ENCODE measurements at places on chromosomes 1 and 21. TPM values are rescaled to one million over a fixed set of nuclear protein-coding genes. Genes with fewer than 3 reads are reported as not detected.
A peak's percentile ranks its signal among the peaks of the same experiment; 100 is the strongest.

The SPRR1B gene
- polyA plus RNA-seq = 0.23 TPM

The KLF17 gene
- polyA plus RNA-seq = not detected

The LCE6A gene
- not detected for polyA plus RNA-seq

The PDC gene
- not detected for polyA plus RNA-seq

The ATAD3C gene
- polyA plus RNA-seq = 2.7 TPM

The AXDND1 gene
- not detected for polyA plus RNA-seq

The SHCBP1L gene
- not detected for polyA plus RNA-seq

The VHLL gene
- not detected for polyA plus RNA-seq

The SAMSN1 gene
- polyA plus RNA-seq = 0.50 TPM

- H3K4me3 ChIP-seq = no peak overlapping the region
- peaks cover 32% of the 10 kb centered on the region for H3K36me3 ChIP-seq
- no peak for DNase-seq
- no peaks in the 10 kb centered on the region for H3K27me3 ChIP-seq
- peaks cover 2% of the 10 kb centered on the region for H3K4me1 ChIP-seq
These were observed 50.0 kb upstream of the WNT2B start for GRCh38 chr1:112458756-112459155.

- peaks cover 15% of the 10 kb centered on the region for H3K36me3 ChIP-seq
- H3K4me1 ChIP-seq = no peaks in the 10 kb centered on the region
- no peak for DNase-seq
These were observed 15.1 kb downstream of the AIDA start for GRCh38 chr1:222697203-222697602.

GRCh38 chr21:42218836-42219605, at the start of gene ABCG1:
ABCG1 (plus strand) TSS chr21:42219140; CDS start chr21:42219263, 123 bp downstream.
- H3K27ac ChIP-seq = no peak within 1 kb of the TSS
- H3K36me3 ChIP-seq = no peaks in the 10 kb centered on the region

DNA sequence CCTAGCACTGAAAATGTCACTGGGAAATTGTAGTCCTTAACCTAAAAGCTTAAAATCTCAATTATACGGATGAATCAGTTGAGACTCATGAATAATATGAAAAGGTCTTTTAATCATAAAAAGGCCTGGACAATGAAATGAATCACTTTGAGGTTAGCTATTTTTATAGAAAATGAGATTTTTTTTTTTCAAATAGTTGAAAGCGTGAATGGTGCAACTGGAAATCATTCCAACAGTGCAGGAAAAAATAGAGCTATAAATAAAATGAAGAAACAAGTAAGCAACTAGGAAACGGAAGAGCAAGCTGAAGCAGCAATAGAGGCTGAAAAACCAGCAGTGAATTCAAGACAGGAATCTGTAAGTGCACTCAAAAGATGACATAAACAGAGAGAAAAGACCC, 142.9 kb downstream of the BACH1 start:
- H3K27me3 ChIP-seq = no peaks in the 10 kb centered on the region
- no peak overlapping the region for H3K27ac ChIP-seq
- no peaks in the 10 kb centered on the region for H3K36me3 ChIP-seq

- DNase-seq = no peak
- H3K36me3 ChIP-seq = no peaks in the 10 kb centered on the region
- no peaks in the 10 kb centered on the region for H3K27me3 ChIP-seq
- peaks cover 8% of the 10 kb centered on the region for H3K4me1 ChIP-seq
These were observed 87.8 kb downstream of the SCCPDH start for GRCh38 chr1:246811985-246812384.

DNA sequence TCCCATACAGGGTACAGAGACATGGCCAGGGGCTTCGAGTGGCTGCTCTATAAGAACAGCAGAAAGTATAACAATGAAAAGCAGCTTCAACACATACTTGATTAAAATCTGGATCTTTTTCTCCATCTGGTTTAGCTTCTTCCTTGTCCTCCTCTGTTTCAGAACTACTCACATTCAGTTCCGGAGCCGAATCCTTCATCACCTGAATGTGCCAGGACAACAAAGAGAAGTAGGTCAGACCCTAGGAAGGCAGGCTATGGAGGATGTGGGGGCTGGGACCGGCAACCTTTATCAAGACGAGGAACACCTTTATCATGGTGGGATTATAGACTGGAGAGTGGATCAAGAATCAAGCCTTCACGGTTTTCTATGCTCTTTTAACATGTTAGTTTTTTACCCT, 32.2 kb upstream of the RAP1GAP start:
- no peak overlapping the region for H3K4me3 ChIP-seq
- H3K4me1 ChIP-seq = peaks cover 3% of the 10 kb centered on the region
- H3K27me3 ChIP-seq = no peaks in the 10 kb centered on the region
- H3K27ac ChIP-seq = no peak overlapping the region

DNA sequence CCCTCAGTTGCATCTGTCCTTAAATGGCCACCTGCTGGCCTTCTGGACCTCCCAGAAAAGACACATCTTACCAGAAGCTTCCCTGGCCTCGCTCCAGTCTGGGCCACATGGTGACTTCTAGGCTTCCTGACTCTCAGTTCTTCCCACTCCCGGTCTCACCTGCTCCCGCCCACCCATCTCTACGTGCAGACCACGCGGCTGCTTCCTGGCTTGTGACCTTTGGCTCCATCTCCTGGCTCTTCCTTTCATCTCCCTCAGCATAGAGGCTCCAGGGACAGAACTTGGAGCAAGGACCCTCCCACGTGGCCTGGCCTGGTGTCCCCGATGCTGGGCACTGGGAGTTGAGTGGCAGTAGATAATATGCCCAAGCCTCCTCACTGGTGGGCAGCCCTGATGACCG, 124.9 kb upstream of the IRF2BP2 start:
- H3K27me3 ChIP-seq = no peaks in the 10 kb centered on the region
- H3K27ac ChIP-seq = no peak overlapping the region
- H3K36me3 ChIP-seq = no peaks in the 10 kb centered on the region
- DNase-seq = no peak
- H3K4me3 ChIP-seq = no peak overlapping the region

DNA sequence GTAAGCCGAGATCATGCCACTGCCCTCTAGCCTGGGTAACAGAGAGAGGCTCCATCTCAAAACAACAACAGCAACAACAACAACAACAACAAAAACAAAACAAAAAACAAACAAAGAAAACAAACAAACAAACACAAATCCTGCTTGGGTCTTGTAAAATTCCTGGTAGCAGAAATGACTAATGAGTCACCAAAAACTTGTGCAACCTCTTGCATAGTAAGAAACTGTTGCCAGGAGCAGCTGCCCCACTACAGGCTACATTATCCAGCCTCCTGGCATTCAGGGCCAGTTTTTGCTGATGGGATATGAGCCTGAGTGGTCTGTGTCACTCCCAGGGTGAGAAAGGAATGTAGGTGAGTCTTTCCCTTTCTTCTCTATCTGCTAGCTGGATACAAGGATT, 245.4 kb downstream of the TNR start:
- DNase-seq = no peak
- no peak overlapping the region for H3K4me3 ChIP-seq
- H3K27me3 ChIP-seq = no peaks in the 10 kb centered on the region

DNA sequence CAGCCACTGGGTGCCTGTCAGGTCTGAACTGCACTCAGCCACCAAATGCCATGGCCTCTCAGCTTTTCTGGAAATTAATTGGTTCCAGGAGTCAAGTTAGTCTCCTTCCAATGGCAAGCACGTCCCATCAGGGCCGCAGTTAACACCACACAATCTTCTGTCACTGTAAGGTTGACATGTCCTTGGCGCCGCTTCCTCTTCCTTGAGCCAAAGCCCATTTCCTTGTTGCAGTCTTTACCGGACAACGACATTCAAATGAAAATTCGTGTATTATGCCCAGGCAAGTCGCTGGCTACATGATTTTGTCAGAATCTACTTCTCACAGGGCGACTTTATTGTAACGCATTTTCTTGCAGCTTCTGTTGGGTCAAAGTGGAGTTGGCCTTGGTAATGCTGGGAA, 430.6 kb upstream of the KAZN start:
- no peak overlapping the region for H3K27ac ChIP-seq
- no peaks in the 10 kb centered on the region for H3K36me3 ChIP-seq
- no peaks in the 10 kb centered on the region for H3K4me1 ChIP-seq
- no peak for DNase-seq
- no peak overlapping the region for H3K4me3 ChIP-seq
- no peaks in the 10 kb centered on the region for H3K27me3 ChIP-seq

- H3K27me3 ChIP-seq = no peaks in the 10 kb centered on the region
- no peaks in the 10 kb centered on the region for H3K36me3 ChIP-seq
- H3K27ac ChIP-seq = no peak overlapping the region
These were observed 25.2 kb upstream of the MAP3K7CL start for GRCh38 chr21:29105218-29105617.

DNA sequence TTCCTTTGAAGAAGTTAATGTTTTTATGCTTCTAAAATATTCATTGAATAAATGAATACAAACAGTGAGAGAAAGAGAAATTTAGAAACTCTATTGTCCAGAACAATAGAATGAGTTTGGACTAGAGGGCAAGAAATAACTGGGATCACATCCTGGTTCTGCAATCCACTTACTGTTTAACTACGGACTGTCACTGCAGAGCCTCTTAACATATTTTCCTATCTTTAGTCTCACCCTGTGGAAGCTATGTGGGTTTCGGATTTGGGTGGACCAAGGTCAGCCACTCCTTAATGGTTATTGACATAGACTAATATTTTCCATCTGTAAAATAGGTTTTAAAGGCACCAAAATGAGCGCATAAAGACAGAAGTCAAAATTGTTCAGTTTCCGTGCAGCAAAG, 116.6 kb downstream of the UBE2U start:
- H3K27me3 ChIP-seq = no peaks in the 10 kb centered on the region
- no peak for DNase-seq
- H3K27ac ChIP-seq = no peak overlapping the region

DNA sequence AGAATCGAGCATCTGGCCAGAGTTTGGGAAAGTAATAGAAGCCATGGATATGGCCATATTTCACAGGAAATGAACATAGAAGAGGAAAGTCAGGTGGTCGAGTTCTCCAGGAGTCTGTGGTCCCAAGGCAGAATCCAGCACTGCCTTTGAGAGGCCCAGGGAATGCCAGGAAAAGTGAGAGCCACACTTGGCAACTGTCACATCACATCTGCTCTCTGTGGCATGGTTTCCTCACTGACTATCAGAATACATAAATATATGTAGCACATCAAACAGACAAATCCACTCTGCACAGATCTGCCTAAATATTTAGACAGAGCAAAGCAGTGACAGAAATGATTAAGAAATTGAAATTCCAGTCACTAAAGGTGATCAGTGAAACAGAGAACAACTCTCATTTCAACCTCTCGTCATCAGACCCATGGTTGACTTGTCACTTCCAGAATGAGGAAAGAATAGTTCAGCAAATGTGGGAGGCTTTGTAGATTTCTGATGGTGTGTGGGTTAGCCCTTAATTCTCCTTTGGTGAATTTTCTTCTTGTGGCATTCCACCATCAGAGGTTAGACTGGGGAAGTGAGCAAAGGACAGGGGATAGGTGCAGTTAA, 58.8 kb upstream of the MAN1A2 start:
- no peak overlapping the region for H3K4me3 ChIP-seq
- no peak overlapping the region for H3K27ac ChIP-seq
- H3K4me1 ChIP-seq = no peaks in the 10 kb centered on the region

DNA sequence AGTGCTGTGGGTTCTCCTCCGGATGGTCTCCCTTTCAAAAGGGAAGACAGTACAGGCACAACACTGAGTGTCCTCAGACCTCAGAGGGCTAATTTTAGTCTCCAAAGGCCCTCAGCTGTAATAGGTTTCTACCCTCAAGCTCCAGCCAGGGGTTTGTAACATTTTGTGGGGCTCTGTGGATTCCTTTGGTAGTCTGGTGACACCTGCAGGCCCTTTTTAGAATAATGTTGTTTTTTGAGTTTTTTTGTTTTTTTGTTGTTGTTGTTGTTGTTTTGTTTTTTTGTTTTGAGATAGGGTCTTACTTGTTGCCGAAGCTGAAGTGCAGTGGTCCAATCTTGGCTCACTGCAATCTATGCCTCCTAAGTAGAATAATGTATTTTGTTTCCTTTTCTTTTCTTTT, 15.0 kb upstream of the TMEM201 start:
- no peak for DNase-seq
- no peak overlapping the region for H3K27ac ChIP-seq
- H3K4me3 ChIP-seq = no peak overlapping the region
- H3K4me1 ChIP-seq = no peaks in the 10 kb centered on the region
- no peaks in the 10 kb centered on the region for H3K36me3 ChIP-seq
- no peaks in the 10 kb centered on the region for H3K27me3 ChIP-seq

DNA sequence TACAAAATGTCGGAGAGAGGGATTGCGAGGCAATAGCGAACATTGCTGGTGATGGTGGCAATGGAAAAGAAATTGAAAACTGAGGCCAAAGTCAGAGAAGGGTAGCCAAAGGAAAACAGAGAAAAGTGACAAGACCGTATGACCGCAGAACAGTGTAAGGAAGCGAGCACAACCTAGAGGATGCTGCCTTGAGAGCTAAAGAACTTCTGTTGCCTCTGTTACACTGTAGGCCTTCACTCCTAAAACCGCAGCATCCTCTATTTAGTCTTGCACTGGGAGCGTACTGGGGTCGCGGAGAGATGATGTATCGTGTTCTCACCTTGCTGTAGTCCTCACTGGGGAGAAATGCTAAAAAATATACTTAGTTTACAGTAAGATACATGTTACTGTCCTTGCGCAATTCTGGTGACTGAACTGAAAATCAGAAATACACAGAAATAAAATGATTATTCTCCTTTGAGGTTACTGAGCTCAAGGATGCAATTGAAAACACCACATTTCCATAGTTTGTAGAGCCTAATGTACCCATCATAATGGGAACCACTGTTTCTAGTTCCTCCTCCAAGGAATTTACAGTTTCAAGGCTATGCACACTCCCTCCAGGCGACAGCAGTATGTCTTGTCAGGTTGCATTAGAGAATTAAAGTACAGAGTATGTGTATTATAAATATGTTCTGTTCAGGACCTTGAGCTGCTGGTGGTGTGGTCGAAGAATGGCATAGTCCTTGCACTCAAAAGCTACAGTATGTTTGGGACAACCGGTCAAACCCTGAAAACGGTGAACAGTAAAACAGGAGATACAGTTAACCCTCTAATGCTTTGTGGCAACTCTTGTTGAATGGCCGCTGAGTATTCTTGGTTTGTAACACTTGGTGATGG, 1.3 kb downstream of the NEK7 start:
- H3K27ac ChIP-seq = peak overlapping the region; percentile 70
- H3K4me3 ChIP-seq = peak overlapping the region; percentile 76
- H3K27me3 ChIP-seq = no peaks in the 10 kb centered on the region
- no peak for DNase-seq
- H3K36me3 ChIP-seq = no peaks in the 10 kb centered on the region
